Left renal pelvis (tissue), 4 donors: ENCODE measurements at places on chromosomes 12 and 14. TPM values are rescaled to one million over a fixed set of nuclear protein-coding genes. Genes with fewer than 3 reads are reported as not detected.

The RHEBL1 gene
- polyA plus RNA-seq = 1.5 TPM

The SLC25A47 gene
- polyA plus RNA-seq = 0.18 TPM

The LHX5 gene
- polyA plus RNA-seq = not detected

GRCh38 chr14:84421621-84422020 is 1108.3 kb upstream of the FLRT2 start:
- no peak for DNase-seq

DNA sequence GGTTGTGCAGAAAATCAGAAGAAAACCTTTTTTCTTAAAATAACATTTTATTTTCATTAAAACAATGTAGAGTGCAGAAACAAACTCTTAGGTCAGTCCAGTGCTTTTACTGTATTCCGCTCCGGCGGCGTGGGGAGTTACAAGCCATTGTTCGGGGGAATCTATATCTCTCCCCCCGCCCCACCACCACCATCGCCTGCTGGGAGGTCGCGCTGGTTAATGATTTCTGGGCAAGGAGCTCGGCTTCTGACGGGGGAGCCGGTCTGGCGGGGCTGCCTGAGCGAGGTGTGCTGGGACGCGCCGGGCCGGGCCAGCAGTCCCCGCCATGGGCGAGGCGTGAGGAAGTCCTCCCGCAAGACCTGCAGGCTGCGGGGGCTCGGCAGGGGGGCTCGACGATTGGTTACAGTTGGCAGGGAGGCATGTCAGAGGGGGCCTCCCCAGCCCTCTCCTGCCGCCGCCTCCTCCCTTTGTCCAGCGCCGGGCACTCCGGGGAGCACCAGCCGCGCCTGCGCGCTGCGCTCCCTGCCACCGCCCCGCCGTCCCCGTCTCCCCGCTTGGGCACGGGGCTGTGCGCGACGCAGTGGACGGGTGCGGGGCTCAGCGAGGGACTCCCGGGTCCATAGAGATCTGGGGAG is 1.0 kb upstream of the DUSP6 start:
- DNase-seq = peak; percentile 82

DNA sequence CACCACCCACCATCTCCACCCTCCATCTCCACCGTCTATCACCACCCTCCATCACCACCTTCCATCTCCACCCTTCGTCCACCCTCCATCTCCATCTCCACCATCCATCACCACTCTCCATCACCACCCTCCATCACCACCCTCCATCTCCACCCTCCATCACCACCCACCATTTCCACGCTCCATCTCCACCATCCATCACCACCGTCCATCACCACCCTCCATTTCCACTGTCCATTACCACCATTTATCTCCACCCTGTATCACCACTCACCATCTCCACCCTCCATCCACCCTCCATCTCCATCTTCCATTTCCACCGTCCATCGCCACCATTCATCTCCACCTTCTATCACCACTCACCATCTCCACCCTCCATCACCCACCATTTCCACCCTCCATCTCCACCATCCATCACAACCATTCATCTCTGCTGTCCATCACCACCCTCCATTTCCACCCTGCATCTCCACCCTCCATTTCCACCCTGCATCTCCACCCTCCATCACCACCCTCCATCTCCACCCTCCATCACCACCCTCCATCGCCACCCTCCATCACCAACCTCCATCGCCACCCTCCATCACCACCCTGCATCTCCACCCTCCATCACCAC is 6.1 kb upstream of the CEP170B start:
- DNase-seq = no peak
